ENCODE measurements at places on chromosomes 6 and 20. TPM values are rescaled to one million over a fixed set of nuclear protein-coding genes. Genes with fewer than 3 reads are reported as not detected.

DNA sequence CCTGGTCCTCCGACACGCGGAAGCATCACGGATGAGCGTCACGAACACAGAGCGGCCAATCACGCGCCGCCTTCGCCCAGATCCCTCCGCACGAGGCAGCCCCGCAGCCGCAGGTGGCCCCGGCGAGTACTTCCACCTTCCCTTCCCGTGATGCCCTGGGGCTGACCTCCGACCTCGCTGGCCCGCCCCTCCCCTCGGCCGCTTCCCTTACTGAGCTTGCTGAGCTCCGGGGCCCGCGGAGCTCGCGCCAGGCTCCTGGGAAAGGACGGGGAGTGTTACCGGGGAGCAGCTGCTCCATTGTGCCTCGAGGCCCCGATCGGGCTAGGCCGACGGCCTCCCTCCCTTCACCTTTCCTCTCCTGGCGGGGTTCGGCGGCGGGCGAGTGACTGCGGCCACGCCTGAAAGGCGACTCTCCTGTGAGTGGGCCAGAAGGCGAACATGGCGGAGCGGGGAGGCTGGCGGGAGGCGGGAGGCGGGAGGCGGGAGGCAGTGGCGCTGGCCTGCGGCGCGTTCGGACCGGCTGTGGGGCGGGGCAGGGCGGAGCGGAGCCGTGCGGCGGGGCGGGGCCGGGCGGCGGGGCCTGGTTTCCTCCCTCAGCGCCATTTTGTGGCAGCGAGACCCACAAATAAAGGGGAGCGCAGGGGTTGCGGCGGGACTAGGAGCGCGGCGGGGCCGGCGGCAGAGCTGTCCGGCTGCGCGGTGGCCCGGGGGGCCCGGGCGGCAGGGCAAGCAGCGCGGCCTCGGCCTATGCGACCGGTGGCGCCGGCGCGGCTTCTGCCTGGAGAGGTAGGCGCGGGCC is at the start of gene WTAP:
TSS of gene WTAP (plus strand) at position 589 of the 799 bp plus-strand sequence. CDS start 8,760 bp downstream, outside the sequence.
- DNase-seq: peak; percentile 99

The CST4 gene
- not detected for total RNA-seq

DNA sequence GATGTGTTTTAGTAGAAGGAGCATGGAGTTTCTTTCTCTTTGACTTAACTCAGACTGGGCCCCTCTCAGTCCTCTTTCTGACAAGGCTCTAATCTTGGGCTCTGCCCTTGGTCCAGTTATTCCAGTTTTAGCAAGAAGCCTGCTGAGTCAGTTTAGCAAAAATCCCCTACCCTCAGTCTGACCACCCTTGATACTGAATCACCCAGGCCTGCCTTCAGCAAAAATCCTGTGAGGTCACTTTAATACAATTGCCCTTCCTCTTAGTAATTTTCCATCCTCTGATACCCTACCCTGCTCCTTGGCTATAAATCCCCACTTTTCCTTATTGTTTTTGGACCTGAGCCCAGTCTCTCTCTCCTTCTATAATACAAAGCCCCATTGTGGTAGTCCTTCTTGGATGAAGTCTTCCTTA is 326.7 kb upstream of the NOX3 start:
- peak; percentile 25 for DNase-seq

The NOL4L gene
- 12.5 TPM for total RNA-seq

The BMP2 gene
- 32.9 TPM for total RNA-seq

DNA sequence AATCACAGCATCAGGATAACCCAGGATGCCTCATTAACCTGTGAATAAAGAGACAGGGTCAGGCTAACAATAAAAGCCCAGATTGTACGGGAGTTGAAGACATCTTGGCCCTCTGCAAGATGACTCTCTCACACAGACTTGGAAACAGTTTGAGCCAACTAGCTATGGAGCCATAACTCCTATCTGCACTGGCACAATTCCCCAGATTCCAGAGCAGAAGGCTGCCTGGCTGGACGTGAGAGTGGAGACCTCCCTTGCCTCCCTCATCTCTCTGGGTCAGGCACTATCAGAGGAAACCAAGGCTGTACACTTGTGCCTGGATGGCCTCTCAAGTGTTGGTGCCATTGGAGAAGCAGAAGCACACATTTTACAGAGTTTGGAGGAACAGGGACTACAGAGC is 312.6 kb downstream of the THBS2 start:
- no peak for DNase-seq

The TRIM31 gene
- total RNA-seq: 4.6 TPM

GRCh38 chr6:79076160-79076559 is 1.9 kb downstream of the PHIP start:
- DNase-seq: peak; percentile 29

DNA sequence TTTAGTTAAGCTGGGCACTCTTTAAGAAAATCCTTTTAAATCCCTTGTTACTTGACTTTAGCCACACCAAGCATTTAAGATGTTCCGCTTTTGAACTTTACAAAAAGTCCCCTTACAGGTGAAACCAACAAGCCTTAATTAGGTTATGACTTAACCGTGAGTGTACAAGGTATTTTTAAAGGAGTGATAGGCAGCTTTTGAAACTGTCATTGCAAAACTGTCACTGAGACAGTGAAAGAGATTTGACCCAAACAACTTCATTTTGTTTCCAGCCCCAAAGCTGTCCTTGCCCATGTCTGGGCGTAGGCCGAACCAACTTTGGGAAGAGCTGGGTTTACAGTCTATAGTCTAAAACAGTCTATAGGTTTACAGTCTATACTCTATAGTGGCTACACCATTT is 305.4 kb downstream of the FARS2 start:
- DNase-seq: no peak

DNA sequence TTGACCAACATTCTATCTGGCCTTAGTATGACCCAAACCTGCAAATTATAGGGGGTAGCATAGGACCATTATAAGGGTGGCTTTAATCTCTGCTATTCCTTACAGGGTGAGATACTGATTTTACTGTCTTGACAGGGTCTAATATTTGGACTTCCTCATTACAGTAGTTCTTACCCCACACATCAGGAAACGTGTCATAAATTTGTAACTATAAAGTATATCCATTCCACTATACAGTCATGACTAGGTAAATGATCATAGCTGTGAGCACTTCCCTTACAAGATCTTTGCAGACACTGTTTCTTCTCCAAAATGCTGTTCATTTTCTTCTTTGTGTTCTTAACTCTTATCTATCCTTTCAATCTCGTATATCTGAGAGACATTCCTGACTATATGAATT is 518.7 kb upstream of the RNF217 start:
- no peak for DNase-seq

DNA sequence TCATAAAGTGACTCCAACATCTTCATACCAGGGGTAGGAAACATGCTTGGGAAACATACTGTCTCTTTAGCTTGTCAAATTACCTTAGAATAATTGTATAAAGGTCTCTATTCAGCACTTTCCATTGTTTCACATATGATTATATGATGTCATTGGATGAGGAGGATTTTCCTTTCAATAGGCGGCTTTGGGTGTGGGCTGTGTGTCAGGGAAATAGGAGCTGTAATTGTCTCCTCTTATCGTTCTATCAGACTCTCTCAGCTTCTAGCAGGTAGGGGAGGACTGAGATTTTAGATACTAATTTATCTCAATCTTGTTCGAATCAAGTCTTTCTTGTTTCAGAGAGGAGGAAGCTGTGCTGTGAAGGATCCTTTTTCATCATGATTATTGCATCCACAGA is 179.4 kb upstream of the OLIG3 start:
- DNase-seq: no peak

The ZBP1 gene
- not detected for total RNA-seq

DNA sequence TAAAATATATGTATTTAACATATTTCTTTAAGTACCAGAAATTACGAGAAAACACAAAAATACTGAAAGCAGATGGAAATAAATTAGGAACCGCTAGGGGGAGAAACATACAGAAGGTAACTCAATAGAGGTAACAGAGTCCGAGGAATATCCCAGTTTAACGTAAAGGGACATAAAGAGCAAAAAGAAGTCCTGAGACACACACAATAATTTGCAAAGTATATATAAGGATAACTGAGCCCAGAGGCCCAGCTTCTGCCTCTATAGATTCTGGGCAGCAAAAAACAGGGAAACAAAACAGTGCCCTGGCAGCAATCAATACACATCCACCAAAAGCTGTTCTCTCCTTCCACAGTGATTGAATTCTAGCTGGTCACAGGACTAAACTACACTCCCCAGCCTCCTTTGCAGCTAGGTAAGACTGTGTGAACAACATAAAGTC is 15.1 kb downstream of the TBC1D32 start:
- DNase-seq: no peak

The FIG4 gene
- total RNA-seq: 29.0 TPM

GRCh38 chr6:13411484-13411883 is 75.9 kb downstream of the GFOD1 start:
- DNase-seq: no peak

DNA sequence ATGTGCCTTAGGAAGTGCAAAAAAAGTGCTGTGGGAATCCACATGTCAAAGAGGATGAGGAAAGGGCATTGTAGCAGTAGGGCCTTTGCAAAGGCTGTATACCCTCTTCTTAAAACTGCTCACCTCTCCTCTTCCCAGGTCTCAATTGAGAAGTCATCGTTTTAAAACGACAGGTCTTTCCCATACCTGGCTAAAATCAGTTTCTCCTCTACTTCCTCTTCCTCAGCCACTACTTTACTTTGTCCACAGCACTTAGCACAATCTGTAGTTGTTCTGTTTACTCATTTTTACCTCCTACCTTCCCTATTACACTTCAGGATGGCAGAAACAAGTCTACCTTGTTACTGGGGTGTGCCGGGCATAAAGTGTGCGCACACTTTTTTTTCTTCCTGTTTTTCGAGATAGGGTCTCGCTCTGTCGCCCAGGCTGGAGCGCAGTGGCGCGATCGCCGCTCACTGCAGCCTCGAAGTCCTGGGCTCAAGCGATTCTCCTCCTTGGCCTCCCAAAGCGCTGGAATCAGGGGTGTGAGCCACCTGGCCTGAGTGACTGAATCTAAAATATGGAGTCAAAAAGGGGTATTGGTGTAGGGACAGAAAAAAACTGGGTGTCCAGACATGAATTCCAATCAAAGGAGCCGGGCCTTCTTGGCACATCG is 9.8 kb upstream of the ELOVL5 start:
- DNase-seq: peak; percentile 59

GRCh38 chr6:52336919-52337561 is 24.9 kb upstream of the PAQR8 start:
- DNase-seq: no peak

- DNase-seq: no peak
Observed at GRCh38 chr6:36729161-36729524, 31.5 kb downstream of the RAB44 start.

GRCh38 chr20:1336699-1337367 is 7.9 kb upstream of the SDCBP2 start:
- DNase-seq: peak; percentile 82

GRCh38 chr6:126170978-126171382 is 168.9 kb upstream of the CENPW start:
- peak; percentile 31 for DNase-seq

The LBP gene
- not detected for total RNA-seq

DNA sequence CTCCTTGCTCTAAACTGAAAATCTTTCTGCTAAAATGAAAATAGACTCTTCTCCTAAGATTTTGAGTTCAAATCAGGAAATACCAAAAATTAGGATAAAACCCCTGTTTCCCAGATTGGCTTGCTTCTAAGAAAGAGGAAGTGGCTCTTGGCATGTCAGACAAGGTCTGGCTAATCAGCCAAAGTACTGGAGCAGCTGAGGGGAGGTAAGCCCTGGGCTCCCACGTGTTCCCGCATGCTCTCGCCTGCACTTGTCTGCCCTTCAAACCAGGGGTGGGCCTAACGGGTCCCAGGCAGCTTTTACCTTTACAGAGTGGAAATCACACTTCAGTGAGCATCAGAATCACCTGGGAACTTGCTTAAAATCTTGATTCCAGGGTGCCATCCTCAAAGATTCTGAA is 43.2 kb upstream of the GABRR1 start:
- DNase-seq: peak; percentile 20

The RIPOR2 gene
- total RNA-seq: 9.4 TPM

DNA sequence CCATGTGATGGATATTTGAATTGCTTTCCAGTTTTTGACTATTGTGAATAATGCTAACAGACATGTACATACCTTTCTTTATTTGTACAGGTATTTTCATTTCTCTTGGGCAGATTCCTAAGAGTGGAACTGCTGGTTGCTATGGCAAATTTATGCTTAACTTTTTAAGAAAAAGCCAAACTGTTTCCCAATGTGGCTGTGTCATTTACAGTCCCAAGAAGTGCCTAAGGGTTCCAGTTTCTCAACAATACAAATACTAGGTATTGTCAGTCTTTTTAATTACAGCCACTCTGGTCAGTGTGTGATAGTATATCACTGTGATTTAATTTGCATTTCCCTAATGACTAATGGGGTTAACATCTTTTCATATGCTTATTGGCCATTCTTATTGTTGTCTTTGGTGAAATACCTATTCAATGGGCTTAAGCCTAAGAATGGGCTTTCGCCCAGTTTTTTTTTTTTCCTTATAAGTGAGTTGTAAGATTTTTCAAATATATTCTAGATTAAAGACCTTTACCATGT is 10.3 kb downstream of the REPS1 start:
- DNase-seq: no peak

The DZANK1 gene
- 24.6 TPM for total RNA-seq

GRCh38 chr6:29558439-29559079 is 973 bp downstream of the UBD start:
- DNase-seq: no peak

The ABCF1 gene
- 24.6 TPM for total RNA-seq

GRCh38 chr6:25172819-25173218 is 106.4 kb upstream of the CARMIL1 start:
- DNase-seq: no peak

- peak; percentile 29 for DNase-seq
Observed at GRCh38 chr6:115838763-115839401, 221.8 kb downstream of the FRK start.

GRCh38 chr20:18588574-18588933 is 700 bp downstream of the DTD1 start:
- no peak for DNase-seq

DNA sequence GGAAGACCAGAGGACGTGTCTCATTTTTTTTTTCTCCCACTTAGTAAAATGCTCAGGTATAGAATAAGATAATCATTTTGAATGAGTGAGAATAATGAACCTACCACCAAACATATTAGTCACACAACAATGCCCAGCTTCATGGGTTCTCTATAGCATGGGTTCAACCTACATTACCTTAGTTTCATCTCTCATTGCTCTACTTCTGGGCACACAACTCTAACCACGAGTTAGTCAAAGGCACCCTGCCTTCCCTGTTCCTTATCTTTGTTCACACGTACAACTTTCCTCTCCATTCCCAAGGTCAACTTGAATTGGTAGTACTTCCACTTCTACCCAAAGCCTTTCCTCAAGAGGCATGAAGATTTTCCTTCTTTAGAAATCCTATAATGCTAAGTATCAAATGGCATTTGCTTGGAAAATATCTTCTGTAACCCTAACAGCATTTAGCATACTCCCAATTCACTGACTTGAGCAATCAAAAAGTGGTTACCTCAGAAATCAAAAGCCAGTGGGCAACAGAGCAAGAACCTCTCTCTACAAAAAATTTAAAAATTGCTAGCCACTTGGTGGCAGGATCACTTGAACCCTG is 20.9 kb downstream of the DEK start:
- peak; percentile 39 for DNase-seq
